ENCODE measurements at places on chromosomes 12 and 14.

DNA sequence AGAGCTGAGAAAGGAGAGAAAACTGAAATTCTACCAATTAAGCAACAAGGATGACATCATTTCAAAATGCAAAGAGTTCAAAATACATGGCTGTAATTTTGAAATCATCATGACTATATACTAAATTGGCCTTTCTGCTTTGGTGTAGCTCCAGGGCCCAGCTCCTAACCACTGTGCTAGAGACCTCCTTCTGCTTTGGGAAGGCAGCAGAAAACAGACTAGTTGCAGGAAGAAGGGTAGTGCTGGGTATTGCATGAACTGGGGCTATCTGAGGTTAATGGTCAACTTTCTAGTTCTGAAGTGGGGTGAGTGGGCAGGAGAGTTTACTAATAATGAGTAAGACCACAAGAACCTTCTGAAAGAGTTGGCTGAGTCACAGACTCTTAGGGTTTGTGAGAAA, 66.2 kb downstream of the PTGER2 start:
- no peak for DNase-seq

DNA sequence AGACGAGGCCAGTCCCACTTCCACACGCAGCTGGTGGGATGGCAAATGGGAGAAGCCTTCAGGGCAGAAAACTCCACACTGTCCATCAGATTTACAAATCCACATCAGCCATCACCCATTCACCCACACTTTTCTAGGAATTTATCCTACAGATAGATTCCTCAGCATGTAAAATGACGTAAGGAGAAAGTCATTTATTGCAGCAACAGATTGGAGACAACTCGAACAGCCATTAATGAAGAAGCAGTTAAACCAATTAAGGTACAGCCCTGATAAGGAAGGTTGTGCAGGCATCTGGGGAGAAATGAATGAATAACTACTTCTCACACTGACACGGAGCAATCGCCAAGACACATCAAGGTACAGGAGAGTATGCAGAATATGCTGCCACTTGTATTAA, 26.2 kb downstream of the PRKAB1 start:
- no peak for DNase-seq

GRCh38 chr12:21438643-21439042, 1.2 kb downstream of the PYROXD1 start:
- no peak for DNase-seq

DNA sequence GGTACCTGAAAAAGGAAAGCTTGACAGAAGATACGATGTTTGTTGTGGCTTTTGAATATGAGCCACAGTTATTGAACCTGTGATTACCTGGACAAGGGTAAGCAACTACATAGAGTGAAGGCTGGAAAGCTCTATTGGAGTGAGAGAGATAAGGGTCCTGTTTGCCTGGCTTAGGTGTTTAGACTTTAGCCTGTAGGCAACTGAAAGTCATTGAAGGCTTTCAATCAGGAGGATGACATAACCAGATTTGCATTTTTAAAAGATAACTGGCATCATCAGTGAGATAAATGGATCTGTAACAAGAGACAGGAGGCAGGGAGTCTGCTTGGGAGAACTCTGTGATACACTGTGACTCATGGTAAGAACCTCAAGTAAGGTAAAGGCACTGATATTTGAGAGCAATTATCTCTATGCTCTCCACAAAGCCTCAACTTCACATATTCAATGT, 128.9 kb upstream of the SOX5 start:
- no peak for DNase-seq

All from neural crest cell (in vitro differentiated cells).